Frontal cortex (tissue), 4 donors: ENCODE measurements at places on chromosomes 4 and X.

DNA sequence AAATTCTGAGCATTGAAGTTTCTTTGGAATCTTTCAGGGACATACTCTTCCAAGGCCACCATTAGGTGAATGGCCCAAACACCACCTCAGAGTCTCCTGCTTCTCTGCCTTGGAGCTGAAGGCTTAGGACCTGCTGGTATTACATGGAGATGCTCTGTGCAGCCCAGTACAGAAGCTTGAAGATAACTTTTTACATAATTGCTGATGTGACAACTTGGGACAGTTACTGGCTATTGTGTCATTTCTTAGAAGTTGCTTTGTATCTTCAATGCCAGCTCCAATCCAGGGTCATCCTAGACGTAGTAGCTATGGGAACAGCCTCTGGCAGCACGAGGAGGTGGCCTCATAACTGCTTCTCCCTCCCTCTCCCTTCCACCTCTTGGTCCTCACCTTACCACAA, 60.5 kb downstream of the RTL5 start:
- DNase-seq: no peak

DNA sequence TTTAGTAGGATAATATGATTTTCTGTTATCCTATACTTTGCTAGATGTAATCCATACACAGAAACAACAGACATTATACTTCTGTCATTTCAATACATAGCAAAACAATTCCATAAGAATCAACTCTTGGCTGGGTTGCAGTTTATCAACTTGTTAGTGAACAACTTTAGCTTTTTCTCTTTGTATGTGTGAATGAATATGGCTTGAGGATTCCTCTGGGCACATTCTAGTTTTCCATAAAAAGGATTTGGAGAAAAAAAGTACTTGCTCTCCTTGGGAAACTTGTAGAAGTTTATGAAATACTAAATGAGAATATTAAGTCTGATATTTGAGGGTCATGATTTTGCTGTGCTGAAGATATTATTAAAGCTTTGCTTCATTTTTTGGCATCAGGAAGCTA, 210.7 kb upstream of the GIMD1 start:
- DNase-seq: no peak

DNA sequence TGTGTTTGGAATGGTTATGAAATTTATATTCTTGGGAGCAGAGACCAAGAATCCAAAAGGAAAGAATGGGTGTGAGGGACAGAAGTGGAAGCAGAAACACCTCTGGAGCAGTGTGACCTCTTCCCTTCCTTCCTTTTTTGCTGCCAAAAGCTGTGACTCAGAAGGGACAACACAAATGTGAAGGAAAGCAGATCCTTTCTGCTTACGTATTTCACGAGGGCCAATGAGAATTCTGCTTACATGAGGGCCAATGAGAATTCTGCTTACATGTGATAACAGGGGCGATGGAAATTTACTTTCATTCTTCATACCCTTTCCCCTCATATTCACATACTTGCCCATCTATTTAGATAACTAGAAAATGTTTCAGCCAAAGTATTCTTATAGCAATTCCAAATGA, 404.6 kb downstream of the PRDM5 start:
- no peak for DNase-seq

- no peak for DNase-seq
These were observed 1440.9 kb upstream of the ADGRL3 start for GRCh38 chr4:59759082-59759825.

DNA sequence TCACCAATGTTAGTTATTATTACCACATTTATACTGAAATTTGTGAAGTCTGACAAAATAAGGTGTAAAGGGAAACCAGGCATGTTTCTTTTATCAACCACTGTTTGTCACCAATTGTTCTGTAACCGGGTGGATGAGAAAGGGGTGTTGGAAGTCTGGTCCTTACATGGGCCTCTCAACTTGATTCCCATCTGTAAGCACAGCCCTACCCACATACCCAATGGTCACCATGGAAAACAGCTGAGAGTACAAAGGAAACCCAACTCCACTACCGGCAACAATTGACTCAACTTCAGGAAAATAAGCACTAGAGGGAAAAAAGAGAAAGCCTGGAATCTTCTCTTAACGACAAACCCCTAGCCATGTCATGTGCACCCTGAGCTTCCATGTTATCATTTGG, 70.8 kb upstream of the PTCHD1 start:
- no peak for DNase-seq

- DNase-seq: no peak
These were observed 535 bp downstream of the WAS start for GRCh38 chrX:48684134-48684533.

- DNase-seq: no peak
These were observed 137.4 kb downstream of the CEP135 start for GRCh38 chr4:56086073-56086541.

- DNase-seq: no peak
These were observed 255.4 kb downstream of the ARHGAP10 start for GRCh38 chr4:147987252-147987651.

DNA sequence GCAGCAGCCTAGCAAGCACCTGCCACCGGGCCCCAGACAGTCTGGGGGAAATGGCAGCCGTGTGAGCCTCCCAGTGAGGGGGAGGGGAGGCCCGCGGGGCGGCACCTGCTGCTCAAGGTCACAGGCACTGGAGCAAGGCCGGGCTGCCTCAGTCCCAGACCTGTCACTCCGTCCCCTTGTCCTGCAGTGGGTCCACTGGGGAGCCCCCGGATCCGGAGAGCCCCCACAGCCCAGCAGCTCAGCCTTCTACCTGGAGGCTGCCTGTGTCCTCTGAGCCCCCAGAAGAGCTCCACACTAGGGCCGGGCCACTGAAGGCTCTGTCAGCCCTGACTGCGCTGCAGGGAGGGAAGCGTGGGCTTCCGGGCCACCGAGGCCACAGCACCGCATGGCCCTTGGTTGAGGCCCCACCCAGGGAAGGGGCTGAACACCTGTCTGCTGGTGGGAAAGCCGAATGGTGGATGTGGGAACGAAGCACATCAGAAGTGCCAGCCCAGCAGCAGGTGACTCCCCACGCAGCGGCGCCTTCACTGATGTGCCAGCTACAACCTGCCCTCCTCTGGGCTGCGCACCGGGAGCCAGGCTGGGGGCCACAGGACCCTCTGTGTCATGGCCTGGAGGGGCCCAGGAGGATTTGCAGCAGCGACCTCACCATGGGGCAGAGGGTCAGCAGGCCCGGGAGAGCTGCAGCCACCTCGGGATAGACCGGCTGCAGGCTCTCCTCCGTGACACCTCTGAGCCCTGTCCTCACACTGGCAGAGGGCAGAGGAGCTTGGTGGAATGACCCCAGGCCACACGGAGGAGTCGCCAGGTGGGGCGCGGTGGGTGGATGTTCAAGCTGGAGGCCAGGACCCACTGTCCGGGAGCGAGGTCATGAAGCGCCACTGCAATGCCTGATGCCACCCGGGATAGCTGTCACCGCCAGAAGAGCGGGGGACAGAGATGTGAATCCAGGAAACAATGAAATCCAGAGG, 35.0 kb upstream of the MXD4 start:
- DNase-seq: no peak

- no peak for DNase-seq
These were observed 141.3 kb downstream of the CBR4 start for GRCh38 chr4:168868802-168869201.

DNA sequence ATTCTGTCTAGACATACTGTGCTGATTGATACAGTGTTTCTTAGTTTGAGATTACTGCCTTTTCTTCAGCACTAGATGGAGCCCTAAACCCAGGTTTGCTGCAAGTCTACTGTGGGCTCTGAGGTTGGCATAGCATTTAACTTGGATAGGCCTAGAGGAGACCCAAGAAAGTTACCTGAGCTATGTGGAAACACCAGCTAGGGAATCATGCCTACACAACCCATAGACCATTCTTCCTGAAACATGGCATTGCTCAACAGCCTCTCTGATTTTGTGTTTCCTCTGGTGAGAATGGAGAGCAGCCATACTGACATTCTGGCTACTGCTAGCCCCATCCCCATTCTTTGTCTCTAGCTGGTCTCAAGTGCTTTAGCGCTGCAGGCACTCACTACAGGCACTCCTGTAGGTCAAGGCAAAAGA, 287.7 kb upstream of the PCDH18 start:
- DNase-seq: no peak

GRCh38 chr4:13601848-13602247, 25.7 kb downstream of the BOD1L1 start:
- DNase-seq: no peak

DNA sequence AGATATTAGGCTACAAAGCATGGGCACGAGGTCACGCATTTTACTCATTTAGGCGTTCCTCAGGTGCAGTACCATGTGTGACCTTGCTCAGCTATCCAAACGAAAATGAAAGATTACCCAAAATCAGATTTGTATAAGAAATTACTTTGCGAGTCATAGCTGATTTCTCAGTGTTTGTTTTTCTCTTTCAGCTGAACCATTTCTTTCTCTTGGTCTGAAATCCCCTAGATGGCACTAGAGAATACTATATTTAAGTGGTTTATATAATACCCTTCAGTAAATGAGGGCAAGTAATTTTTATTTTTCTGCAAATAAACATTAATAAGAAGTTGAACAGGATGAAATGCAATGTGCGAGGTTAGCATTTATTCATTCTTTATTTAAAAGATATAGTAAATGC, 496.6 kb downstream of the STIM2 start:
- DNase-seq: peak; percentile 22

DNA sequence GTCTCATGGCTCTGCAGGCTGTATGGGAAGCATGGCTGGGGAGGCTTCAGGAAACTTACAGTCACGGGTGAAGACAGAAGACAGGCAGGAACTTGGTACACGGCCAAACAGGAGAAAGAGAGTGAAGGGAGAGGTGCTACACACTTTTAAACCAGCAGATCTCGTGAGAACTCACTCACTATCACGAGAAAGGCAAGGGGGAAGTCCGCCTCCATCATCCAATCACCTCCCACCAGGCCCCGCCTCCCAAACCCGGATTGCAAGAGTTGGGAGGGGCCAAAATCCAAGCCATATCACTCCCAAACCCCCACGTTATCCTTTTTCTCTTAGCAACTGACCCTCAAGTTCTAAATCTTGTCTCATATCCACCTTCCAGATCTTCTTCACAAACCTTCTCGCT, 1710.5 kb upstream of the TENM3 start:
- DNase-seq: no peak

DNA sequence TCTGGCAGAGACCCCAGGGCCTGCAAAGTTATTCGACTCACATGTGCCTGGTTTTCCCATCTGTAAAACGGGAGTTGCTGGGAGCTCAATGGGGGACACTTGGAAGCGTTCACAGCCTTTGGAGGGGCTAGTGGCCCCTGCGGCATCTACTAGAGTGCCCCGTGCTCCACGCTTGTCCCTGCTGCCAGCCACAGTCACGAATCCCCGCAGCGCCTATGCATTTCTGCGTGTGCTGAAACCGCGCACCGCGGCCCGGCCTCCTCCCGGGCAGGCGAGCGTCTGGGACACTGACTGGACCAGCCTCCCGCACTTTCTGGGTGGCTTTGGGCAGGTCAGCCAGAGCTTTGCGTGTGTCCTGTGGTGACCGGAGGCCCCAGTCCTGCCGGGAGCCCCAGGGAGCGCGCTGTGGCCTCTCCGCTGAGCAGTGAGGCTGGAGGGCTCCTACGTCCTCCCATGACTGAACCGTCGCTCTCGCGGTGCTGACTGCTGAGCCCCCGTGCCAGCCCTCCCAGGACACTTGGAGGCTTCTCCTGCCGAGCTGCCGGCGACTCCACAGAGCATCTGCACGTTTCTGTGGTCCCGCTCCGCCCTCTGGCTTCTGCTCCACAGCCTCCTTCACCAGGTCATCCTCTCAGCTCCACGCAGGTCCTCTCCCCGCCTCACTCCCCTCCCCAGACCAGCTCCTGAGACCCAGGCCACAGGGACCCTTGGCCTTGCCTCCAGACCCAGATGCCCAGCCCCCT, 36.3 kb downstream of the PIGG start:
- no peak for DNase-seq

DNA sequence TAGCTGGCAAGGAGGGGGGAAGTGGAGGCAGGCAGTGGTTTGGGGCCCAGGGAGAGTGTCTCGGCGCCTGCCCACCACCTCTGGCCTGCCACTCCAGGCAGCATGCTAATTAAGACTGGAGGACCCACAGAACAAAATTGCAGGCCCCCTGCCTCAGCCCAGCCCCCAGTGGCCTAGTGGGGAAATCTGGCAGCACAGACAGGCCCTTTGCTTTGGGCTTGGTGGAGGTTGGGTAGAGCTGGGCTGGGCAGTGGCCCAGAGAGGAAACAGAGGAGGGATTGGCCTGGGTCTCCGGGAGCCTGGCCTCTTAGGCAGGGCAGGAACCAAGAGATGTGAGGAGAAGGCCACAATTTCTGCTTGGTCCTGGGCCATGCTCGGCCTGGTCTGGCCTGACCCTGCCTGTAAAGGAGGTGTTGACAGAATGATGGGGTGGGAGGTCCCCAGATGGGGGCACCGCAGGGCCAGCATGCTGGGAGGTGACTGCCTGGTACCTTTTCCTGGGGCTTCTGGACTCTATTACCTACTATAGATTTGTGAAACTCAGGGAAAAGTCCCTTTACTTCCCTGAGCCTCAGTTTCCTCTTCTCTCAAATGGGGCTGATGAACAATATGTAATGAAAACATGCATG, 92.4 kb upstream of the PJA1 start:
- no peak for DNase-seq

DNA sequence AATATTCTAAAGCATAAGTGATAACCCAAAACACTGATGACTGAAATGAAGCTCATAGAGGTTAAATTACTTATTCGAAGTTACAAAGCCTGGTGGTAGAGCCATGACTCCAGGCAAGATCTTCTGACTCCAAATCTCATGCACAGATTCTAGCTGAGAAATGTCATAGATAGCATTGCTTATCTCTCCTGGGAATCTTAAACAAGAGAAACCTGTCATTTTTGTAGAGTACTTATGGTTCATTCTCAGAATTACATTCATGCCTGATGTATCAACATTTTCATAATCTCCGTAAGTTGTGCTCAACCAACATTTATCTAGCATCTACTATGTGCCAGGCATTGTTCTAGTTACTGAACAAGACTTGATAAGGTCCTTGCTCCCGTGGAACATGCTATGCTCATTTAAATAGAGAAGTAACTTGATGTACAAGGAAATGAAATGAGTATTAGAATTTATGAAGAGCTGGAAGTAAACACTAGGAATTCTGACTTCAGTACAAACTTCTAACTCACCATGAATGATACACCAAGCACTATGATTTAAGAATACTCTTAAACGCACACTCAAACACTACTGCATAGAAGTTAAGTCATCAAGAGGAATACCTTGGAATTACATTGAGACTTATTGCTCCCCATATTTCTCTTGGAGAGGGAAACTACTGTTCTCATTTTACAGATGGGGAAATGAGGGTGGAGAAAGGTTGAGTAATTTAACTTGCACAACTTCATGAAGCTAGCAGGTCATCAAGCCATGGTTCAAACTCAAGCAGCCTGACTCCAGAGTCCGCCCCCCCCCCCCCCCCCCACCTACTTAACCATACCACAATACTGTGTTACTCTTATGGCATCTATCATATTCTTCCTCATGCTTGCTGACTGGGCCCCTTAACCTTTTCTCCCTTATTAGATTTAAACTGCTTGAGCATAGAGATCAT, 45.4 kb downstream of the MBNL3 start:
- DNase-seq: no peak

DNA sequence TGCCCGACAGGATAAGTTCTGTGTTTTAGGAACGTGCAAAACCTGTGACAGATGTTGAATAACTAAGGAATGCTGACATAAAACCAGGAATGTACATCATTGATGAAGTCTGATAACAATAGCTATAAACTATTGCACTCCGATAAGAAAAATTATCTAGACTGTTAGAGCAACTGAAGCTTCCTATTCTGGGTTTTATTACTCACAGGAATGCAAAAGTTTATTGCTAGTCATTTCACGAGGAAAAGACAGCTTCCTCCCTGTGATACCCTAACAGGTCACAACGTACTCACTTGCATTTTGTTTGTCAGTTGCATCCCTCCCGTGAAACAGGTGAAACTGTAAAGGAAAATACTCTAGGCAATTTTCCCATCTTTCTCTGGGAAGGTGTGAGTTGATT, 65.9 kb downstream of the CLDN22 start:
- DNase-seq: no peak
